ENCODE measurements at places on chromosomes 1 and 21.

GRCh38 chr1:228242409-228242808 lies 34.6 kb downstream of the OBSCN start:
- no peak for DNase-seq

DNA sequence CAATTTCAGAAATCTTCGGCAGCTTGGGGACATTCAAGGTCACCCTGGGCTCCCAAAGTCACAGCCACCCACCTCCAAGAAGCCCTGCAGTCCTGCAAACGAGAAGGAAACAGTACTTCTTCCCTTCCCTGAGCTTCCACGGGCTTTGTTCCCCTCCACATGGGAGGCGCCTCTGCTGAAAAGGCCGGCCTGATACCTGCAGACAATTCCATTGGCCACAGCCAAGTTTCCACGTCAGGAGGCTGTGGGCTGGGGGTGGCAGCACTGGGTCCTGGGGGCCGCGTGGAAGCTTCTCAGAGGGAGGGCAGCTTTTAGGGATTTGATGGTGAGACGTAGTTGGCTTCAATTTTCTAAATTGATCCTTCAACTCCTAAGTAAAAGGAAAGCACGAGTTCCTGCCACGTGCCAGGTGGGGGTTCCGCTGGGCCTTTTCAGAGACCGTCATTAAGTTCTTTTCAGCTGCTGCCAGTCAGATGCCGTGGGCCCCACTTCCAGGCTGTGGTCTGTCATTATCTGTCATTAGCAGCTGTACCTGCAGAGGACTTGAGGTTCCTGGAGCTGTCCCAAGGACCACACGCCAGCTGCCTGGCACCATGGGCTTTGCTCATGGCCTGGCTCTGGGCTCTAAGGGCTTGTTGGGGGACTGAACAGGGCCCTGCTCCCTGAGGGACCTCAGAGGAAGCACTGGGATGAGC lies 98.7 kb downstream of the CRYAA start:
- DNase-seq = no peak

GRCh38 chr1:75632350-75632949 lies 21.5 kb upstream of the SLC44A5 start:
- DNase-seq = peak; percentile 3

DNA sequence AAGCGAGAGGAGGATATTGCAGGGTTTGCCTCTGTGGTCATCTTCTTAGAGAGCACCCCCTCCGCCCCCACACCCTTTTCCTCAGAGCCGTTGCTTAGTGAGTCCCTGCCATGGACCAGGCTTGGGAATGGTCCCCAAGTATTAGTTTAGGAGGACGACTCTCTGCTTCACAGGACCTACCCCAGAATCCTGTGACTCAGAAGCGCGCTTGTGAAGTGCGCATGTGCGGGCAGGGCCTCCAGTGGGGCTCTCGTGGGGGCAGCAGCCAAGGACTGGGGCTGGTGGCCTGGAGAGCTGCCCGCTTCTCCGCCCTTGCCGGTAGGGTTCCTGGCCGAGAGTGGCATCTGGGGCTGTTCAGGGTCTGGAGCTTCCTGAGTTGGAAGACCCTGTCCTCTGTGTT lies 37.3 kb upstream of the HMGN1 start:
- no peak for DNase-seq

- DNase-seq = no peak
Measured at GRCh38 chr1:18927654-18928272, 25.4 kb upstream of the ALDH4A1 start.

DNA sequence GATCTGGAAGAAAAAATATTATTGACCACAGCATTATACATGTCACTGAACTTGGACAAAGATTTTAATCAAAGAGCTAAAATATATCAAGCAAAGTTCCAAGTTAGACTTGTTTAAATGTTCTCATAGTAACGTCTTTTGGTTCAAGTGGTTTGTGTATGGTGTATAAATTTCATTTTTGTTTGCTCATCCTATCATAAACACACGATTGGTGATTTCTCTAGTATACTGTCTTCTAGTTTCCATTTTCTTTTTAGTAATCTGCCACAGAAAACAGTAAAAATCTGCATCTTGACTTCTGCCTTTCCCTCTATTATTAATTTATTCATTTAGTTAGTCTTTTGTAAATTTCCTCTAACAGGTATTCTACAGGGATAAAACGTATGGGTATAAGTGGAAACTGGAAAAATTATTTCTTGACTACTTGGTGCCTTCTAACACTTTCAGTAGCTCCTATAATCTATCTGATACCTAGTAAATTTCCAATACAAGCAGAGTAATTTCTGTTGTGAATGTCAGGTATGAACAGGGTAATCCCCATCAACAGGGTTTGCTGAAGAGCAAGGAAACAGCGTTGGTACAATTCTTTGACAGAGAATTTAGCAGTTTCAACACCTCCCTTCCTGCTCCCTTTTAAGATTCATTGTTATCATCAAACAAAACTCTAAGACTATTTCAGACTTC lies 268.0 kb downstream of the PTPRC start:
- no peak for DNase-seq

DNA sequence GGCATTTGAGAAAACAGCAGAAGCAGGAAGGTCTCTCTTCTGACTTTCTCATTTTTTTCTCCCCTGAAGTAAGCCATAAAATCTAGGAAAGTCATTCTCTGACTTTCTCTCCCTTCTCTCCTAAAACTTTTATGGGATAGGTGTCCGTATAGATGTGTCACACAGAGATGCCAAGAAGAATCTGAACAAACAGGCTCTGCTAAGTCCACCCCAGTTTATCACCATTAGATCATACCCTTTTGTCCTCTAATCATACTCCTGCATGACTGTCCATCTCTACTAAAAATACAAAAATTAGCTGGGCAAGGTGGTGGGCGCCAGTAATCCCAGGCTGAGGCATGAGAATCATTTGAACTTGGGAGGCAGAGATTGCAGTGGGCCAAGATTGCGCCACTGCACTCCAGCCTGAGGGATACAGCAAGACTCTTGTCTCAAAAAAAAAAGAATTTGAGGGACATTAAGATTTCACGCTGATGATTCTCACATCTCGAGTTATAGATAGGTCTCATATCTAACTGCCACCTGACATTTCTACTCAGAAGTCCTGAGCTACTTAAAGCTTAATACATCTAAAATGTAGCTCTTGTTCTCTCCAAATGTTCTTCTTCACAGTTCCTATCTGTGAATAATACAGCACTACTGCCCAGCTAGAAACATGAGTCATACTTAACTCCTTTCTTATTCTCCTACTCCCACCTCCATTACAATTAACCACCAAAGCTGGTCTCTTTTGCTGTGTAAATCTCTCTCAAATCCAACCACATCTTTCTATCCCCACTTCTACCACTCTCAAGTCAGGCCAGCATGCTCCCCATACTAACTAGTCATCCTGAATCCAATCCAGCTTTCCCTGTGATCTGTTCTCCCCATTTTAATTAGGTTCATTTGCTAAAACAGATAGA lies 47.7 kb downstream of the ZNF644 start:
- no peak for DNase-seq

GRCh38 chr1:41656825-41657500 lies 172.5 kb upstream of the EDN2 start:
- peak; percentile 38 for DNase-seq

DNA sequence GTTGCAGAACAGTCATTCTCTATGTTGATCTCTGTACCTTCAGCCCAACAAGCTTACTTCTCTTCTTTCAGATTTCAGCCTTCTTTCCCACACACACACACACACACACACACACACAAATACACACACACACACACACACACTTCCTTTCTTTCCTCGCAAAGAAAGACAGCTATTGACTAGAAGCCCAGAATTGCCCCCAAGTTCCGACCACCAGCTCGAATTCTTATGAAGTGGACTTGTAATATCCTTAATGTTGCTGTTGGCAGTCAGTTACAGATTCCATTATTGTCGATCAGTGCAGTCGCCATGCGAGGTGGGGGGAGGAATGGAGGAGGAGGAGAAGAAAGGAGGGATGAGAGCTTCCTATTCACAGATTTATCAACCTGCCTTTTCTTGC lies 125.5 kb downstream of the CLEC20A start:
- no peak for DNase-seq
